ENCODE measurements at places on chromosomes 6 and 20. TPM values are rescaled to one million over a fixed set of nuclear protein-coding genes. Genes with fewer than 3 reads are reported as not detected.

FAM209B gene
- not detected for total RNA-seq

PMEPA1 gene
- total RNA-seq: 11.7 TPM

IRAK1BP1 gene
- total RNA-seq: 9.0 TPM

VGLL2 gene
- 2.8 TPM for total RNA-seq

DNA sequence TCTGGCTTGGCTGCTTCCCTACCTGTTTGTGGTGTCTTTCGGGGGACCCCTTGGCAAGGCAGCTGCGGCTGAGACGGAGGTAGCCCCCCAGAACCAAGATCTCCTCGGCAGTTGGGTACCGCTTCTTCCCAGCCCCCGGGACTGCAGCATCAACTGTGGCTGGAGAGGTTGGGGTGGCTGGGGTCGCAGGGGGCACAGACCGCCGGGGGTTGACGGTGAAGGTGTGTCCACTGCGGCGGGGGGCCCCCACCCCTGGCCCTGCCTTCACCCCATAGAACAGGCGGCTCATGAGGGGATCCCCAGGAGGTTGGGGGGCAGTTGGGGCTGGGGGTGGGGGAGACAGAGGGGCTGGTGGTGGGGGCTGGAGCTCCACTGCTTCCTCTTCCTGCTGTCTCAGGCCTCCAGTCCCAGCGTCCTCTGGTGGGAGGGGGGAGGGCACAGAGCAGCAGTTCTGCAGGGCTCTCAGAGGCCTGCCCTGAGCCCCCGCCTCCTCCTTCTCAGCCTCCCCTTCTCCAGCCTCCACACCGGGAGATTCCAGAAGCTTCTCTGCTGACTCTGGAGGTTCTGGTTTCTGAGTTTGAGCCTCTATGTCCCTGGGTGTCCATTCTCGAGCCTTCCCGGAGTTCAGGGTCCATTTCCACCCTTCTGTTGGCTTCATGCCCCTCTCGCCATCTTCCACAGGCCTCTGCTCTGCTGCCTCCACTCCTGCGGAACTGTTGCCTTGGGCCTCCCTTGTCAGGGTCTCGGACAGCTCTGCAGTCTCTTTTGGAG is 1.9 kb downstream of the PPP1R18 start:
- no peak for DNase-seq

GRCh38 chr6:39333644-39334438 is 11.3 kb upstream of the KCNK16 start:
- no peak for DNase-seq

DNA sequence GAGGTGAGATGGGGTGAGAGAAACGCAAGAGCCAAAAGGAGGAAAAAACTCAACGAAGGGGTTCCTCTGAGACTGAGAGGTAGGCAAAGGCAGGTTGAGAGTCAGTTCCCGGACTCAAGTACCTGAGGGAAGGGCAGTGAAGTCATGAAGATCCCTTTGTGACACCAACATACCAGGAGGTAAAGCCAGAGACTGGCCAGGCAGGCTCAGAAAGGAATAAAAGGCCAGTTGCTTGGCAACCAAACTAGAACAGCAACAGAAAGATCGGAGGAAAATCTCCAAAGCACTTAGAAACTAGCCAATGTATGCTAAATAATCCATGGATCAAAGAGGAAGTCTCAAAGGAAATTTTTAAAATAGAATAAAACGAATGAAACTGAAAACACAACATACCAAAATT is 209.8 kb upstream of the PROKR2 start:
- no peak for DNase-seq

- no peak for DNase-seq
Observed at GRCh38 chr6:158131926-158132325, 36.1 kb downstream of the SERAC1 start.

DNA sequence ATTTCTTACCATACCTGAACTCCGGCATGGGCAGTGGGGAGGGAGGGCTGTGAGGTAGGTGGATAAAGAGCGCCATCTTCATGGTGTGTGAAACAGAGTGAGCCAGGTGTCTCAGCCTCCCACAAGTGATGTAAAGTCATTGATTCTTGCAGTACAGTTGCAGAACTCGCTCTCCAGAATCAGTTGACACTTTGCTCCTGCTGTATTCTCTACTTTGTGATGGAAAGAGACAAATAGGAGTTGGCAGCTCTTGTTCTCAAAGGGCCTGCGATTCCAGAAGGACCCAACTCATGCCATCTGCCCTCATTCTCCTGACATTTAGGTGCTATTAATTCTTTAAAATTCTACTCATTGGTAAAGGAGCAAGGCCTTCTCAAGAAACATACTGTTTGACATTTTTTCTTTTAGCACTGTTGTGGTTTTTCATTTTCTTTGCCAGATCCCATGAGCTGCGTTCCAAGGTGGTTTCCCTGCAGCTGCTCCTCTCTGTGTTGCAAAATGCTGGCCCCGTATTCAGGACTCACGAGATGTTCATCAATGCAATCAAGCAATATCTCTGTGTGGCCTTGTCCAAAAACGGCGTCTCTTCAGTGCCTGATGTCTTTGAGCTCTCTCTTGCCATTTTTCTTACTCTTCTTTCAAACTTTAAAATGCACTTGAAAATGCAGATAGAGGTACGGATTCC is 49.3 kb downstream of the ARFGEF2 start:
- no peak for DNase-seq

DNA sequence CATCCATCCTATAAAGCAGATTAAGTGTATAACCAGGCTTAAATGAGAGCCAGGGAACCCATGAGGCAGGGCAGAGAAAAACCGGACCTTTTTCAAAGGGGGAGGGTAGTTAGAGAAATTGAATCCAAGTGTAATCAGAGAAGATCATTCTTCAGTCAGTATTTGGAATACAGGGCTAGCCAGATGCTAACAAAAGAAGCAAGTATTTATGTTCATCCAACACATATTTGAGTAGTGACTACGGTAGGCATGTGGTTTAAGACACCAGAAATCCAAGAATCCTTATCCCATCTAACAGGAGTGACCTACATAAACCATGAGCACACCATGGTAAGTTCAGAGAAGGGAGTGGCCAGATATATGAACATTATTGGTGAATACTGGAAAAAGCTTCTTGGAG is 46.8 kb upstream of the FAM83C start:
- DNase-seq: peak; percentile 27

GRCh38 chr6:85419046-85419759 is 30.7 kb upstream of the NT5E start:
- no peak for DNase-seq

DNA sequence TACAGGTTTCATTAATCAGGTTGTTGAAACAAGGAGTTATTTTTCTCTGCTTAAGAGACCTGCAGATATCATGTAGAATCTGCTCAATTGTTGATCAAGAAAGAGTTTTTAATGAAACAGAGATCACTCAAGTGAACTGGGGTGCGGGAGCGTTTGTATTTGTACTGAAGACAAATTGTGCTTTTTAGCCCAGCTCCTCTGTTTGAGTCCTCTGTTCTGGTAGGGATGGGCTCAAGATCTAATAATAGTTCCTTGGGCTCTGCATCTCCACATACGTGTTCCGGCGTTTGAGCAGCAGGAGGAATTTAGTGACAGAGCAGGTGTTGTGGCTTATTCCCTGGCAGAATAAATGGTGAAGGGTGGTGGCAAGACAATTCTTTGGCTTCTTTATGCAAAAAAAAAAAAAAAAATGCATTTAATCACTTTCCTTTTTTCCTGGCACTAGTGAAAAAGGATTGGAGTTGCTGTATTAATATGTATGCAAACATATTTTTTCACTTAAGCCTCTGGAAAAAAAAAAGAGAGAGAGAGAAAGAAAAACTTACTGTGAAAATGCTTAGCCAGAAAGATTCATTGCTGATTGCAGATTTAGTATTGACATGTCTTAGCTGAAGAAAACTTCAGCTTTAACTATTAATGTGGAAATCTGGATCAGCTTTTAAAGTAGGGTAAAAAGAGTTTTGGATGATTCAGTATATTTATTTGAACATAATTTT is 4.0 kb downstream of the CITED2 start:
- peak; percentile 85 for DNase-seq

- DNase-seq: no peak
Observed at GRCh38 chr6:141580988-141581552, 551.7 kb upstream of the GJE1 start.

- DNase-seq: no peak
Observed at GRCh38 chr6:142210606-142211005, 63.5 kb downstream of the VTA1 start.

DNA sequence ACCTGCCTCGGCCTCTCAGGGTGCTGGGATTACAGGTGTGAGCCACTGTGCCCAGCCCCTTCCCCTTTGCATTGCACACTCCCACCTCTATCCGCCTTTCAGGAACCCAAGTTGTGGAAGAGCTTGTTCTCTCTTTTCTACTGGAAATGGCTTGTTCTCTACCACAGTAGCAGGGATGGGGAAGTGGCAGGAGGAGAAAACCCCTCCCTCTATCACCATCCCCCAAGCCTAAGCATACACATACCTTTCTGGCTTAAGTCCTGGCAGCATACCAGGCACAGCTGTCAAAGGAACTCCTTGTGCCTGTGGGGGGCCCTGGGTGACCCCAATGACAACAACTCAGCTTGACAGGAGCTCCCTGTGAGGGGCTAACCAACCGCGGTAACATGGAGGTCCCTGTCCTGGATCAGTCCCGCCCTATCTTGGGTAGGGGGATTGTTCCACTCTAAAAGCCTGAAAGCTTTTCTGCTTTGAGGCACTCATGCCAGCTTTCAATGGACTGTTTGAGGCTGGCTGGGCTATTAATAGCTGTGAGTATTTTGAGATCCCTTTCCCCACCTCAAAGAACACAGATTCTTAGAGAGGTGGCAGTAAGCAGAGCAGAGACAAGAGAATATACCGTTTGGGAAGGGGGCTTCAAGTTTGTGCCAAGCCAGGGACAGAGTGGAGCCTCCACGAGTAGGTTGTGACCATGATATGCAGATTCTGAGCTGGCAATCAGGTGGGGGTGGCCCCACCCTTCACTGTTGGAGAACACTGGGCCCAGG is 2.3 kb downstream of the KLHDC3 start:
- DNase-seq: no peak

GRCh38 chr6:151002491-151002935 is 137.0 kb downstream of the MTHFD1L start:
- DNase-seq: no peak

DNA sequence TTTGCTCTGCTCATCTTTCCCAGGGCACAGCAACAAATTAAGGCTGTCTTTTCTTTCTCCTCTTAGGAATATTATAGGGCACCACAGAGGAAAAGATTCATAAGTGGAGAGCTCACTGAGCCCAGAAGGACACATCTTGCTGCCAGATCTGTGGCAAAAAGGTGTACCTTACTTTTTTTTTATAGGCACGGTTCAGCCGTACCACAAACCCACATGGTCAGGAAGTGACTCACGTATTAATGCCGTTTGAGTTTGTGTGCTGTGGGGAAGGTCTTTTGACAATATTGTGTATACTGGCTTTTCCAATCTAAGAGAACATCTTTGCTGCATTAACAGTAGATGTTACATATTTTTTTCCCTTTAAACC is 28.4 kb downstream of the PAQR8 start:
- no peak for DNase-seq

All from skin of body (tissue), 3 donors.